ENCODE measurements at places on chromosomes 7 and 10.

- DNase-seq: no peak
Measured at GRCh38 chr10:49575489-49576072, 34.5 kb upstream of the SLC18A3 start.

GRCh38 chr10:115094416-115095140, 1.4 kb downstream of the ATRNL1 start:
- DNase-seq: no peak

GRCh38 chr7:111537134-111537533, 25.2 kb downstream of the IMMP2L start:
- no peak for DNase-seq

- DNase-seq: no peak
Measured at GRCh38 chr10:125056161-125057132, 103.9 kb downstream of the CTBP2 start.

DNA sequence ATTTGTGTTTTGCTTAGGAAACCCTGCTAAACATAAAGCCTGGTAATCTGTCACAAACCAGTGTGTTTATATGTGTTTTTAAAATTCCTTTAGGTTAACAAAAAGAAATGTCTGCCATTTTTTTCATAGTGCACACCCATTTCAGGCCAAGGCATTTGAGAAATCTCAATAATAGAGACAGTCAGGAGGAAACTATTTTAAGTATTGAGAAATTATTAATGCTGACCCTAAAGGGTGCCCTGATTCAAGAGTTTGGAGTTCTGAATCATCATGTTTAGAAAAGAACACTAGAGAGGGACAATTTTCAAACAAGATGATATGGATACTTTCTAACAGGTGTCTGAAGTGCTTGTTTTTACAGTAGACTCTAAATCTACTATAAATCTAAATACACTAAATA, 28.7 kb downstream of the MALRD1 start:
- no peak for DNase-seq

DNA sequence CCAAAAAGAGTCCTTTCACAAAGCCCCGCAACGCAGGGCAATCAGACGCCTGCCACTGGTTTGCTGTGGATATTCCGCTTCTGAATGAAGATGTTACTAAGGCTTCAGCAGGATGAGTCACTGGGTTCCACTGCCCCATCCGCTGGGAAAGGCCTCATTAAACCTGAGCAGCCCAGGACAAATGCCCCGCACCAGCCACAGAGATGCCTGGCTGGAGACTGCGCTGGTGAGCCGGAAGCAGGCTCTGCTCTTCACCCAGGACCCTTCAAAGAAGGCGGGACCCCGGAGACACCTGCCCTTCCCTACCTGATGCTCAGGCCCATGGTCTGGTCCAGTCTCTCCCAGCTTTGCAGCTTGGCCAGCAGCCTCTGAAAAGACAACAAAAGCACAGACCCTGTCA, 19.8 kb downstream of the MAD1L1 start:
- no peak for DNase-seq

GRCh38 chr7:55083206-55083605, 64.4 kb downstream of the EGFR start:
- no peak for DNase-seq

- peak; percentile 14 for DNase-seq
Measured at GRCh38 chr10:70169649-70170364, 507 bp downstream of the SAR1A start.

- no peak for DNase-seq
Measured at GRCh38 chr10:13871011-13871410, 284.2 kb downstream of the PRPF18 start.

GRCh38 chr10:50431791-50432190, 180.5 kb upstream of the ASAH2 start:
- no peak for DNase-seq

DNA sequence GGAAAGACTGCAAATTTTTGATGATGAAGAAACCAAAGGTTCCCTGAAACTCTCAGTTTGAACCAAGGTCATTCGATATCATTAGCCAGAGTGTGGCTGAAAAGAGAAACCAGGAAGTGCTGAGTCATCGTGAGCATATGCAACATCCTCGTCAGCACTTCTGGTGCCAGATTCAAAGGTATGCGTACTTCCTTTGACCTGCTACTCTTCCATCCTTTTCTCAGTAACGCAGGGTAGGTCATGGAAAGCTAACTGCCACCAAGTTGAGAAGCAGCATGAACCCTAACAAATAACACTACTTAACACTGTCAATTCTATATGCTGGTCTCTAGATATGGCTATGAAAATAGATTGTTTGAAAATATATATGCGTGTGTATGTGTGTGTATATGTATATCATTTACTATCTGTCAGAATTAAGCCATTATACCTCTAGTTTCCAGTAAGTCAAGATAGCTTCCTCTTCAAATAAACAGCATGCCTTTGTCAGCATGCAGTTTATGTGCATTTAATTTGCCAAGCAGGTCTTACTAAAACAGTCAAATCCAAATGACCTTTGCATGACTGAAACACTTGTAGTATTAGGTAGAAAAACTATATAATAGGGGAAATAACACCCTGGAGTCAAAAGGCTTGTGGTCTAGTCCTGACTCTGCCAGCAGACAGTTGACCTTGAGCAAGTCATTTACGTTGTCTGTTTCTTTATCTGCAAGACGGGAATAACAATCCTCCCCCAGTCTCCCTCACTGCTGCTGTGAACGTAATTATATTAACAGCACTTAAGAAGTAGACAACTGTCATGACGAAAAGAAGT, 26.4 kb downstream of the CDK6 start:
- DNase-seq: peak; percentile 21

GRCh38 chr7:120052884-120053382, 220.0 kb upstream of the KCND2 start:
- no peak for DNase-seq

DNA sequence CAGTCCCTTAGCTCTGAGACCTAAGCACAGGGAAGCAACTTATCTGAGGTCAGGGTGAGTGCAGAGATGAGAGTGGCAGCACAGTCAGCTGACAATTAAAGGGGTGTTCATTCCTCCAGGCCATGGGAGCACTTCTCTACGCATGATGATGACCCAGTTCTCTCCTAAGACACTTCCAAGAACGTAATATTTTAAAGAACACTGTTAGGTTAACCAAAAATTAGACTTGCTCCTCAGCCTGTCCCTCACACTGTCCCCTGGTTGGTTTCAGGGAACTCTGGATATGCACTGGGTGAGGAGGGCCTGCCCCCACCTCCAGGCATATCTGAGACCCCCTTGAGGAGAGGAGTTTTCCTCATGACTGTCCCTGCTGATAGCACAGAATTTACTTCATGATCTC, 767.5 kb downstream of the GRID1 start:
- DNase-seq: no peak

DNA sequence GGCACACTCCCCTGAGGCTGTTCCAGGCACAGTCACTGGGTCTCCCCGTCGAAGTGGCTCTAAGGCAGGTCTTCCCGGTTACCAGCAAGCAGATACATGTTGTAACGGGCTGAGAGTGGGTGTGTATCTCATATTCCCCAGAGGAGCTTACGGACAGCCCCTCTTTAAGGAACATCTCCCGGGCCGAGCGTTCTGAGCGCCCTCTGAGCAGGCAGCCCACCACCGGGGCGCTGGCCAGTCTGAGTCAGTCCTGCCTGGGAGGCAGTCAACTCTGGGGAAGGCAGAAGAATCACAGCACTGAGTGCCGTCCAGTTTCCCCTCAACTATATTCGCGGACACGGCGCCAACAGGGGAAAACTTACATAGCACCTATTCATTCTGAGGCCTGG, 117.4 kb downstream of the LHPP start:
- no peak for DNase-seq

DNA sequence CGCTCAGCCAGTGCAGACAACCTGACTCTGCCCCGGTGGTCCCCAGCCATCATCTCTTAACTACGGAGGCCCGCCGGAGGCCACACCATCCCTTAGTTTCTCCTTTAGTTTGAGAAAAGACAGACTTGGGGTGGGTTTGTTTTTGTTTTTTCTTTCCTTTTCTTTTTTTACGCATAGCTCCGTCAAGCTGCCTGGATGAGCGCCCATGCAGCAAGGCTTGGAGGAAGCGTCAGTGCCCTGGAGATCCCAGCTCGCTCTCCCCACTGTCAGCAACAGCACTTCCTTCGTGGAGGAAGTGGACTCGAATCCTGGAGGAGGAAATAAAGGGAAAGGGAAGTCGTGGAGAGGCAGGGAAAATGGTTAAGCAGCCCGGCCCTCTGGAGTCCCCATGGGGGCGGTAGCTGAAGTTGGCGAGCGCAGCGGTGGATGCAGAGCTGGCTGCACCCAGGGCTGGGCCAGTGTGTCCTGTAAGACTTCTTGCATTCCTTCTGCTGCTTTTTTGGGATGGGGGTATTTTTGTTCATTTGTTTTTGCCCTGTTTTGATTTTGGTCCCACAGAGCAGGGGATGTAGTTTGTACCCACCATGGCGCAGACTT, 35.9 kb upstream of the GJD4 start:
- DNase-seq: no peak

DNA sequence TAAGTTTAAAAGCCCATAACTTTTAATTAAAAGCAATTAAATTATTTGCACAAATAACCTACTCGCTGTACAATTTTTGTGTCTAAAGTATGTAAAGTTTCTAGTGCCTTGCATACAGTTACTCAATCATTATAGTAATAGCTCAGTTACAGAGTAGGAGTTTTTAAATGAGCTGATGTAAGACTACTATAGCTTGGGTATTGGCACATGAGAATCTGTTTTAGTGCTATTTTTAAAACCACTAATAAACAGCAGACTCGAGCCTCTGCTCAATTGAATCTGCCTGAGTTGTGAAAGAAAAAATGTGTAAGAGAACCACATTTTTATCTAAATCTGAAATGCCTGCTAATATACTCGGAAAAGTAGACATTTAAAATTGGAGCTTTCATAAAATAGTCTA, 31.1 kb downstream of the CTNNA3 start:
- no peak for DNase-seq

DNA sequence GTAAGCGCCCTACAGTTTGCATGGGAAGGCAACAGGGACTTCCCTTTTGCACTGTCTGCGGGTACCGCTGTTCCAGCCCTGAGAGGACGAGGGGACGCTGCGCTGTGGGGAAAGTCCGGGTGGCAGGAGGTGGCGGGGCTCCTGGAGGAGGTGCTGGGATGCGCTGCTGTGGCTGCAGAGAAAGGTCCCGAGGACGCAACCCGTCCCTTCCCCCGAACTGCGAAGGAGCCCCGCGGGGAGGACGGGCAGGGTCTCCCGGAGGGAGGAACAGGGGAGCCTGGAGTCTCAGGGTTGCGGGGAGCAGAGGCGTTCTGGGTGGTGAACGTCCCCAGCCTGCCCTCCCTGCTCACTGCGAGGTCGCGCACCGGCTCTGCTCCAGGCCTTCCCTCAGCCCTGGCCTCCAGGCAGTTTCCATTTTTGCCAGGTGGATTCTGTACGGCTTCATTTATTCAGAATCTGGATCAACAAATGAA, 91.6 kb downstream of the CXCL12 start:
- DNase-seq: no peak

- no peak for DNase-seq
Measured at GRCh38 chr7:137882261-137882668, 35.5 kb upstream of the DGKI start.

DNA sequence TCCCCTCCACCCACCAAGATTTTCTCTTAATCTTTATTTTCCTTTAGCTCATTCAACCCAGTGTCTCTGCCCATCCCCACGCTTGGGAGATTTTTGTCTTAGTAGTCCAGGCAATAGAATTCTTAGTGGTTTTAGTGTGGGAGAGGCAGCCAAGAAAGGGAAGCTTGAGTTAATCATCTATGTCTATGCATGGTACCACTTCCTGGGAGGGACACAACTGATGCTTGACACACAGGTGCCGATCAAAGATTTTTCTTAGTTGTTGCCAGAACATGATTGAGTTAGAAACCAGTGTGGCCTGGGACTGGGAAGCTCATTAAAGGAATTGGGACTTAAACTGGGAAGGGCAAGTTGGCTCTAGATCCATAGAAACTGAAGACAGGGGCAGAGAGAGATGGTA, 3.1 kb downstream of the STRA8 start:
- DNase-seq: no peak

- no peak for DNase-seq
Measured at GRCh38 chr7:84735677-84736076, 451.2 kb downstream of the SEMA3D start.

- no peak for DNase-seq
Measured at GRCh38 chr7:131000873-131001272, 266.9 kb upstream of the KLF14 start.

- no peak for DNase-seq
Measured at GRCh38 chr10:99172128-99172738, 63.4 kb downstream of the HPSE2 start.

GRCh38 chr10:115854740-115855435, 418.1 kb downstream of the GFRA1 start:
- no peak for DNase-seq

- no peak for DNase-seq
Measured at GRCh38 chr7:128197589-128197988, 43.5 kb upstream of the LEP start.

DNA sequence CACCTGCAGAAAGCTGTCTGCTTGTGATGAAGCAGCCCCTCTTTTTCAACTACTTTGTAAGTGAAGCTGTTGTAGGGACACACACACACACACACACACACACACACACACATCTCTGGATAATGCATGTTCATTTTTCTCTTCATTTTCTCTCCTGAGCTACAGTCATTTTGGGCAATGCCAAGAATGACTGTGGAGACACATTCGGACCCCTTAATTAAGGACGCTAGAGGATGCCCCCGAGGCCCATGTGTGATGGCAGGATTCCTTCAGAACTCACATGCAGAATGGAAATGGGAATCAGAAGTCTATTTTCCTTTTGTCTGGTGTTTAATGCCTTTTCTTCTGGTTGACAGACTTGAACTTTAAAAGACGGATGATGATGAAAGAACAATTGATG, 56.6 kb downstream of the CLRN3 start:
- no peak for DNase-seq

DNA sequence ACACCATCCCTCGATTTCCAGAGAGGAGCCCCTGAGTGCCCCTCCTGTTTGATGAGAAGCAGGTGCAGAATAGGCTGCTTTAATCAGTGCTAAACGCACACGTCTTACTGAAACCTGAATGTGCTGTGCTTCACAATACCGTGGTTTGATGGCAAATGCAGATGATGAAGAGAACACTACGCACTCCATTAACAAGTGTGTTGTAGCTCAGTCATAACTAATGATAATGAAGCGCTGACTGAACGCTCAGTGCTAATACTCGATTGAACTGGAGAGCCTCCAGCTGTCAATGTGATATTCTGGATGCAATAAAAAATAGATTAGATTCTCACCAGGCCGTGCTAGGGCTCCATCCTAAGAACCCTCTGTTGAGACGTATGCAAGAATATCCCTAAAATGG, 279.7 kb upstream of the PLPP4 start:
- DNase-seq: no peak

DNA sequence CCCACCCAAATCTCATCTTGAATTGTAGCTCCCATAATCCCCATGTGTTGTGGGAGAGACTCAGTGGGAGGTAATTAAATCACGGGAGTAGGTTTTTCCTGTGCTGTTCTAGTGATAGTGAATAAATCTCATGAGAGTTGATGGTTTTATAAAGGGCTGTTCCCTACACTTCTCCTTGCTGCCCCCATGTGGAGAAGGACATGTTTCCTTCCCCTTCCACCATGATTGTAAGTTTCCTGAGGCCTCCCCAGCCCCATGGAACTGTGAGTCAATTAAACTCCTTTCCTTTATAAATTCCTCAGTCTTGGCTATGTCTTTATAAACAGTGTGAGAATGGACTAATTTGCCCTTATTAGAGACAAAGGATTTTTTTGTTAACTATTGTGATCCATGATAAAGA, 48.5 kb upstream of the MKX start:
- DNase-seq: no peak

Data from germinal center (tissue), 1 donor.